ENCODE measurements at places on chromosomes 1 and 21.

DNA sequence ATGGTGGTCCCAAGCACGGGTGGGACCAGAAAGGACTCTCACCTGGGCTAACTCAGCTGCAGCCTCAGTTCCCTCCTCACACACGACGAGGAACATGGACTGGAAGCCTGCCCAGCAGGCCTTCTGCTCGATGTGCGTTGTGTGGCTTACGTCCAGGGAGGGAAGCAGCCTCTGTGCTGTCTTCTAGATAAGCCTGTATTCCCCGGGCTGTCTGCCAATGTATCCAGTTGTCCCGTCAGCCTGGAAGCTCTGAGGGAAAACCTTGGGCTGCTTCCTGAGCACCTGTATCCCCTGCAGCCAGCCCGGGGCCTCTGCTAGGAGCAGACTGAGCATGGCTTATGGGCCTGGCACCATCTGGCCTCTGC, 10.5 kb downstream of the PCSK9 start:
- no peaks in the 10 kb centered on the region for H3K36me3 ChIP-seq
- no peak for DNase-seq
- H3K4me1 ChIP-seq: no peaks in the 10 kb centered on the region
- H3K27me3 ChIP-seq: no peaks in the 10 kb centered on the region
- no peak overlapping the region for H3K4me3 ChIP-seq
- H3K27ac ChIP-seq: no peak overlapping the region

DNA sequence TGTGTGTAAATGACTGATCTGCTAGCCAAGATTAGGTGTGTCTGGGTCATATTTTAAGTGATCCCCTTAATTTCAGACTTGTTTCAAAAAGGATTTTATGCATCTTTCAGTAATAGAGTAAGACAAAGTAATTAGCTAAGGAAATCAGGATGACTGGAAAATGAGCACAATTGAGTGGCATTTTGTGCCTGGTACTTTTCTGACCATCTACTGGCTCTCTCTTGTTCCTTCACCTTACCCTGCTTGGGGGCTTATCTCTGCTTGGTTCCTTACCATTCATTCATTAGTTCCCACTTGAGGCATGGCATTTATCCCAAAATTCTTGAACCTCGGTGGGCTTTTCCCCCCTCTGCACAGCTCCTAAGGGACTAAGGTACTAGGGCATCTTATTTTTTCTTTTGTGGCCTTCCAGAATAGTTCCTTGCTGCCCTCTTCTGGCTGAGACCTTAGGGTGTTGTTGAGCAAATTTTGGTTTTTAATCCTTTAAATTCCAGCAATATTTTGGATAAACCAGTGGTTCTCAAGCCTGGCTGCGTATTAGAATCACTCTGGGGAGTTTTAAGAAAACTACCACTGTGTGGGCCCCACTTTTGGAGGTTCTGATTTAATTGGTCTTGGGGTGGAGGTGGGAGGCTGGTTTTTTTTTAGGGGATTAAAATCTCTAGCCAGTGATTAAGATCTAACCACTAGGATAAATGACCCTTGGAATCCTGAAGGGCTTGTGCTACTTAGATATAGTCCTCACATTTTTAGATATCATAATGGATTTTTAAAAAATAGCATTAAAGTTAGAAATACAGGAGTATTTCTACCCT, 50.8 kb downstream of the HS2ST1 start:
- no peak overlapping the region for H3K27ac ChIP-seq
- no peak for DNase-seq
- no peaks in the 10 kb centered on the region for H3K4me1 ChIP-seq
- no peaks in the 10 kb centered on the region for H3K27me3 ChIP-seq

- no peak for DNase-seq
- no peaks in the 10 kb centered on the region for H3K36me3 ChIP-seq
- no peak overlapping the region for H3K4me3 ChIP-seq
Measured at GRCh38 chr1:231828182-231828920, 201.8 kb downstream of the DISC1 start.

DNA sequence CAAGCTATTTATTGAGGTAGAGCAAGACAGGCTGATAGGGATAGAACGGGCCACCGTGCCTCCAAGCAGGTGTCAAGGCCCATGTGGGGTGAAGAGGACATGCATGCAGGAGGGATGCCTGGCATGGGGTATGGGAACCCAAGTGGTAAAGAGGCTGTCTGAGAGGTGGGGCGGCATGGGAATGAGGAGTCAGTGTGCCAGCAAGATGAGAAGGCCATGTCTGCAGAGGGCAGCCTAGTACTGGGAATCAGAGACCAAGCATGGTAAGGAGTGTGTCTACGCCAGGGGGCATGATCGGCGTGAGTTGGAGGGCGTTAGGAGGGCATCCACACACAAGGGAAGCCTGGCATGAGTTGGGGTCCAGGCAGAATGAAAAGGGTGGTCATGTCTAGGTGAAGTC, 303.7 kb upstream of the PLD5 start:
- no peak for DNase-seq
- H3K4me1 ChIP-seq: peaks cover 3% of the 10 kb centered on the region
- H3K4me3 ChIP-seq: no peak overlapping the region
- H3K27me3 ChIP-seq: no peaks in the 10 kb centered on the region

GRCh38 chr1:80214888-80215540, 1208.5 kb upstream of the ADGRL4 start:
- no peak overlapping the region for H3K27ac ChIP-seq
- no peak overlapping the region for H3K4me3 ChIP-seq
- DNase-seq: no peak
